ENCODE measurements at places on chromosomes 1 and 21.

- no peak for DNase-seq
Observed at GRCh38 chr1:201535046-201535918, 3.6 kb upstream of the NAV1 start.

DNA sequence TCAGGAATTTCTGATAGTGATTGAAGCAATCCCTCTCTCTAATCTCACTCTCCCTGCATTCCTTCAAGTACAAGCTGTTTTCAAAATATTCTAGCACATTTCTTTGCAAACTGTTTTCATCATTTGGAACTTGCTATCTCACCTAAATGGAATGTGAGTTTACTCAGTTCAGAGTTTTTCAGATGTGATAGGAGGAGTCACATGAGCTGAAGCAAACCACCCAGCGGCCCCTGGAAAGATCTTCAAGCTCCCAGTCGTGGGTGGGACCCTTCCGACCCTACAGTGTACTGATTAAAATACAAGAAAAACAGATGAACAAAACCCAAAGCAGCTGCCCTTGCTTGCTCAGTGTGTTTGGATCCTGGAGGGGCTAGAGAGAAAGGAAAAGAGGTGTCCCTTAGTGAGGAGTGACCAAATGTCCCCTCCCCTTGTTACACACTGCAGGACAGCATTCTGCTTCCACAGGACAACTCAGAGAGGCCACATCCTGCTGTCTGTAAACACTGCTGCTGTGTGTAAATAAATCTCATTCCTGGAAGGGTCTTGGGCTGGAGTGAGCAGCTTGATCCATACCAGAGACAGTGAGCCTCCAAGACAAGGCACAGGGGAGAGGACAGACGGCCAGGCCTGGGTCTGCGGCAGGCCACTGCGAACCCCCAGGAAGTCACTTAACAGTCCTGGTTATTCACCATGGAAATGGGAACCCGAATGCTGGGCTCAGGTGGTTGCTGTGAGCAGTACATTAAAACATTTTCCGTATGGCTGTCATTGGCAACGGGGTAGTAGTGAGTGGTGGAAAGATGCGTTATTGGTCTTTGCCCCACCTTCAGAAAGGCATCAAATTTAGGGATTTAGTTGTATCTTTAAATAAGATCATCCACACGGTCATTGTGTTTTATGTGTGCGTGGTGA is 229.2 kb downstream of the RHOU start:
- DNase-seq = no peak

DNA sequence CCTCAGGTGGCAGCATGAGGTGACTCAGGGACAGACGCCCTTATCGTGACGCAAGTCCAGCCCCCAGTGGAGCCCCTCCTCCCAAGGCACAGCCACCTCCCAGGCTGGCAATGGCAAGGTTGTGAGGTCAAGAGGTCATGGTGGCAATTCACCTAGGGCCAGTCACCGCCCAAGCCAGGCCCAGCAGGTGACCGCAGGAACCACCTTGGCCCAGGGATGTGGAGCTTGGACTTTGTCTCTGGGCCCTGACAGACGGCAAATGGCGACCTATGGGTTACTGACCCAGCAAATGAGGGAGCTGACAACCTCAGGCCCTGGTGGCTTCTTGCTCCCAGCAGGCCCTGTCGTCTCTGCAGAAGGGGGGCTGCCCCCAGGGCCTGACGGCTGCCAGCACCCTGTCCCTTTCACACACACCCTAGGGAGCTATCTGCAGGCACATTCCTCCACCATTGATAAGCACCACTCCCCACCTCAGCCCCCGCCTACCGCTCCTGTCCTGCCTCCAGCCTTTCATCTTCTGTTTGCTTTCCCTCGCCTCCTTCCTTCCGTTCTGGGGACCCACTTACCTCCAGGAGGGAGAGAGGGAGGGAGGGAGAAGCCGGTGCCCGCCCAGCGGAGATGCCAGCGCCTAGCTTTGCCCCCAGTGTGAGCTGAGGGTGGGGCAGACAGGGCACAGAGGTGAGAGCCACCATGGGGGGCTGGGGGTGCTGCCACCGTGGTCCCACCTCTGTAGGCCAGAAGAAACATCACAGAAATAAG is 12.1 kb downstream of the EPHA2 start:
- DNase-seq = no peak

DNA sequence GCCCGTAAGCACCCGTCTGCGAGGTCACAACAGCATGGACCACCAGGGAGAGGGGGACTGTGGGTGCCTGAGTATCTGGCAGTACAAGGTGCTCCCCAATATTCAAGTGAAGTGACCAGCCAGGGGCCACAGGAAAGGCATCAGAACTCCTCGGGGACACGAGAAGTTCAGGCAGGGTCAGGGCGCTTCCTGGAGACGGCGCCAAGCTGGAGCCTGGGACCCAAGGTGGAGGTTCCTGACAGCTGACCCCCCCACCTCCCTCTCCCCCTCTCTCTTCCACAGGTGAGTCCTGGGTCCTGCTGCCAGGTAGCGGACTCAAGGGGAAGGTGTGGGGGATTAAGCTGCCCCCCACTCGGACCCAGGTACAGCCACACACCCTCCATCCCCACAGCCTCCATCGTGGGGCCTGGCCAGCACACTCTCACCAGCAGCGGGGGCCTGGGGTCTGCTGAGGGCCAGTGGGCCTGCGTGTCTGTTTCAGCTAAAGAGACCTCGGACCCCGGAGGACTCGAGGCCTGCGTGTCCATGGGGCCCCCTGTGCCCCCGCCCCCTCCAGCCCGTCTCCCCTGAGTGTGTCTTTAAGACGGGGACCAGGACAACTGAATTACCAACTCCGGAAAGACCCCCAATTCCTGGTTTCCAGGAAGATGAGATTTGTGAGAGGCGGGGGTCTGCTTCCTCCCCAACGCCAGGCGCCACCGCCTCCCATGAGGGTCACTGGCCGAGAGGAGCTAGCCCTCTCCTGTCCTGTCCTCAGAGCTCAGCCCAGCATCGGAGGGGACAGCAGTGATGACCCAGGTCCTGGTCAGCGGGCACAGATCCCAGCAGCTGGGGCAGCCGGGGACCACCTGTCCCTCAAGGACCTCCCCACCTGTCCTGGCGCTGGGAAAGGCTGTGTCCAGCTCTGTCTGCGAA is 6.2 kb downstream of the TNFRSF18 start:
- no peak for DNase-seq

DNA sequence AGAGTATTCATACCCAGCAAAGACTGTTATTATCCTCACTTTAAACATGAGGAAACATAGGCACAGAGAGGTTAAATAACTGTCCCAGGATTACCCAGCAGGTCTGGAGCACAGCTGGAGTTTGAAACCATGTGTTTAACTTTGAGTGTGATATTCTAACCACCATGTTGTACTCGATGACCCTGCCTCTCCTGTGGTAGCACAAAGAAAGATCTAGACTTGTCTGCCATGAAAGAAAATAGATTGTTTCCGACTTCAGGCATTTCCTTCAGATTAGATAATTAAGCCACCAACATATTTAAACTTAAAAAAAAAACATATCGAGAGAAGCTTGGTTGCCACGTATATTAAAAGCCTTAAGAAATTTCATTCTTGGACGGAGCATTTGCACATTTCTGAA is 104.6 kb upstream of the RUNX1 start:
- DNase-seq = no peak

DNA sequence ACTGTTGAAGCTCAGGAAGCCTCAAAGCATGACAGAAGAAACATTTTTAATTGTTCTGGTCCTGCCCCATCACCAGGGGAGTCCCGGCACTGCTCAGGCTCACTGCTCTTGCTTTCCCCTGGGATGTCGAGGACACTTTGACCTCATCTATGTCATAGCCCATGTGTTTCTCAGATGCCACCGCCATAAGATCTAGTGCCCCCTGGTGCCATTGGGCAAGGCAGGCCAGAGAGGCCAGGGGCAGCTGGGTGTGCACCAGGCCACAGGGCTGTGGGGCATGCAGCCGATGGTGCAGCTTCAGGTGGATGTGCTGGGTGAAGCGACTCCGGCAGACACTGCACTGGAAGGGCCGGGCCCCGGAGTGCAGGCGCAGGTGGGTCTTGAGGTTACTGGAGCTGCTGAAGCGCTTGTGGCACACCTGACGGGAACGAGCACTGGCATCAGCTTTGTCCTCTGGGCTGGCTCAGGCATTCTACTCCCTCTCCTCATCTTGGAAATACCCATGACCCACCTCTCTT is 7.7 kb upstream of the CRYBG2 start:
- no peak for DNase-seq

DNA sequence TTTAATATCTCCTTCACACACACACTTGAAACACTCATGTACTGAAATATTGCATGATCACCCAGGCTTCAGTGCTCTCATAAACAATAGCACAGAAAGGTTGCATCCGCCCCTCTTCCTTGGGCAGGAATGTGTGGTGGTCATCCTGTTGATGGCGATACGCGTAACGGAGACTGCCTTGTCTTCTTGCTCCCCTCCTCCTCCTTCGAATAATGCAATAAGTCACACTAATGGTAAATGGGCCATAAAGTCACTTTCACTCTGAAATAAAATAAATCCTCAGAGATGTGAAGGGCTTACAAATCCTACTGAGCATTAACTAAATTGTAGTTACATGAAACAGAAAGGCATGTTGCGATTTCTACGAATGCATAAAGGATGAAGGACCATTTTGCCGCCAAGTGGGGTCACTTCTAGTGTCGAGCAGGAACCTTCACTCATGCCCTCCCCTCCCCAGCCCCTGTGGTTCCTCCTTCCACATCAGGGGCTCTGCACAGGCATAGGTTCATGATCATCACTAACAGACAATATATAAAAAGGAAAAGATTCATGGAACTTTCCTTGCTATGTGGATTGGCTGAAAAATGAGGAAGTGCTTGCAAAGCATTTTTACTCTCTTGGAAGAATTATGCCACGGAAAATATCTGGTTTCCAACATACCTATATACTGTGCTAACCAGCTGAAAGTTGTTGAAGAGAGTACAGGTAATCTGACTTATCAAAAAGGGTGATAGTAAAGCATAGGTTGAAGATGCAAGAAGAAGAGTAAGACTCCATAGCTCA is 1.2 kb upstream of the PGBD5 start:
- DNase-seq = no peak

DNA sequence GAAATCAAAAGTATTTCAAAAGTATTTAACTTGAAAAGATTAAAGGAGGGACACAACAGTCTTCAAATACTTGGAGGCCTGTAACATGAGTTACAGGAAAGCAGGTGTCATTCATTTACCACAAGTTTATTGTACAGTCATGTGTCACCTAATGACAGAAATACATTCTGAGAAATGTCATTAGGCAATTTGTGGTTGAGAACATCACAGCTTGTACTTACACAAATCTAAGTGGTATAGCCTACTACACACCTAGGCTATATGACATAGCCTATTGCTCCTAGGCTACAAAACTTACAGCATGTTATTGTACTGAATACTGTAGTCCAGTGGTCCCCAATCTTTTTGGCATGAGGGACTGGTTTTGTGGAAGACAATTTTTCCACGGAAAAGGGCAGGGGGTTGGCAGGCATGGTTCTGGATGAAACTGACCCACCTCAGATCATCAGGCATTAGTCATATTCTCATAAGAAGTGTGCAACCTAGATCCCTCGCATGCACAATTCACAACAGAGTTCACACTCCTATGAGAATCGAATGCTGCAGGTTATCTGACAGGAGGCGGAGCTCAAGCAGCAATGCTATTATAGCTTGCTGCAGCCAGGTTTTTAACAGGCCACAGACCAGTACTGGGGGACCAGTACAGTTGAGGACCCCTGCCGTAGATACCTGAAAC is 25.0 kb upstream of the PHTF1 start:
- no peak for DNase-seq

- no peak for DNase-seq
Observed at GRCh38 chr1:44720281-44720680, 10.7 kb downstream of the RNU5D-1 start.

DNA sequence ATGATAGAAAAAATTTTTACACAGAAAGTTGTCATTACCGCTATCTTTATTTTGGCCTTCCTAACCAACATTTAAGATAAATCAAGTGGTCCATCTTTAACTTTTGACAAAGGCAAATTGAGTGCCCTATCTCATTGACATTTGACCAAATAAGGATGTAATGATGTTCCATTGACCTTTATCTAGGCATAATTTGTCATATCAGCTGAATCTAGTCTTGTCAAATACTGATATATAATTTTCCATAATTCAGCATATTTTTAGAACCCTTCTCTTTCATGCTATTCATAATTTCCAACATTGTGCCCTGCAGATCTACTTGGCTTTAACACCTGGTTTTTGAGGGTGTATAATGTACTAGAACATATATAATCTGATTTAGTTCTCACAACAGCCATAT is 63.8 kb downstream of the XCL1 start:
- DNase-seq = no peak

GRCh38 chr1:9129266-9130041 is 552 bp upstream of the GPR157 start:
- DNase-seq = peak; percentile 80

DNA sequence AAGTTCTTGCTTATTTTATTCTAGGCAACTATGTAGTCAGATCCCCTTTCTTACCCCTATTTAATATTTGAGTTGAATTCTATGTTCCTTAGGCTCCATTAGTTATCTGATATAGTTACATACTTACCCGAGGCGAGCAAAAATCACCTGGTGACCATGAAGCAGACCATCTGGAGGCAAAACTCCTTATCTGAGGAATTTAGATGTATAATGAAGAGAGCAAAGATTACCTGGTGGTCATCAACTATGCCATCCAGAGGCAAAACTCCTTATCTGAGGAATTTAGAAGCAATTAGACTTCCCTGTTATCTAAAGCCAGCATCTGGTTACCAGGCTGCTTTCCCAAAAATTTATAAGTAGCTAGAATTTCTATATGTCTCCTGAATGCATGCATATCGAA is 129.9 kb downstream of the PATJ start:
- DNase-seq = no peak

DNA sequence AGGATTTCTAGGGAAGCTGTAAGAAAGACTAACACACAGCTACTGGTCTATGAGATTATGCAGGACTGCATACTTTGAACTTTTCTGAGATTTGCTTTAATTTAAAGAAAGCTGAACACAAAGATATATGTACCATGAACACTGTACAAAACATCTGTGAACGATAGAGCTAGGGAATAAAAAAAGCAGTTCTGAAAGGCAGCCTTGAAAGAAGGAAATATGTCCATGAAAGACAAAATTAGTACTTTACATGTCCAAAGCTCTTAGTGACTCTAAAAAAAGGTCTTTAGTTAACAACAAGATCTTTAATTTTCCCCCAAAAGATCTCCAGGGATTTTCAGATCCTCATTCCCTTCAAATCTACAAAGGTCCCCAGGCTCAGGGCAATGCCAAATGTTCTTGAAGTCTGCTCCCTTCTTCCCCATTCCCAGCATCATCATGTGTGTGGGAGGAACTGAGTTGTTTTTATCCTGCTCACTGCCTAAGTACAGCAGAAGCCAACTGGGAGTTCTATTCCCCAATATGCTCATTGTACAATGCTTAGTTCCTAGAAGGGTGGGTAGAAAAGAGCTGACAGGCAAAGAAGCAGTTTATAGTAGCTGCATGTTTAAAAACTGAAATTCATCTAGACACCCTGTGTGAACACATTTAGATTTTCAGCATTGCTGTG is 60.1 kb upstream of the PTCH2 start:
- DNase-seq = no peak

- DNase-seq = no peak
Observed at GRCh38 chr1:167499664-167500101, 18.6 kb downstream of the CD247 start.

Data from stimulated activated CD4-positive, alpha-beta T cell treated with anti-CD3 and anti-CD28 coated beads, Interleukin-1b, Interleukin-23, amount 100 ng/mL, for 4 hours (primary cell).